ENCODE measurements at places on chromosomes 16 and 17.

DNA sequence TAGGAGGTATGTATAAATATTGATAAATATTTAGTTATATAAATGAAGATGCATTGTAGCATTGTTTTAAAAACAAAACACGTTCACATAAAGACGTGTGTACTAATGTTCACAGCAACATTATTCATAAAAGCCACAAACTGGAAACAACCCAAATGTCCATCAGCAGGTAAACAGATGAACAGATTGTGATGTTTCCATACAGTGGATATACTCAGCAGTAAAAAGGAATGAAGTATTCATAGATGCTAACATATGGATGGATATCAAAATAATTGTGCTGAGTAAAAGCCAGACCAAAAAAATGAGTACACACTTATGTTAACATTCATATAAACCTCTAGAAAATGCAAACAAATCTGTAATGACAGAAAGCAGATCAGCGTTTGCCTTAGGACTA is 6.0 kb downstream of the CENPN start:
- no peak for DNase-seq

- no peak for DNase-seq
These were observed 2.2 kb downstream of the TFAP4 start for GRCh38 chr16:4270595-4270994.

- no peak for DNase-seq
These were observed 2.3 kb upstream of the XAF1 start for GRCh38 chr17:6753546-6753945.

GRCh38 chr16:30649725-30650368 is 913 bp upstream of the PRR14 start:
- no peak for DNase-seq

- DNase-seq: no peak
These were observed 456.2 kb downstream of the XYLT1 start for GRCh38 chr16:17014484-17015121.

DNA sequence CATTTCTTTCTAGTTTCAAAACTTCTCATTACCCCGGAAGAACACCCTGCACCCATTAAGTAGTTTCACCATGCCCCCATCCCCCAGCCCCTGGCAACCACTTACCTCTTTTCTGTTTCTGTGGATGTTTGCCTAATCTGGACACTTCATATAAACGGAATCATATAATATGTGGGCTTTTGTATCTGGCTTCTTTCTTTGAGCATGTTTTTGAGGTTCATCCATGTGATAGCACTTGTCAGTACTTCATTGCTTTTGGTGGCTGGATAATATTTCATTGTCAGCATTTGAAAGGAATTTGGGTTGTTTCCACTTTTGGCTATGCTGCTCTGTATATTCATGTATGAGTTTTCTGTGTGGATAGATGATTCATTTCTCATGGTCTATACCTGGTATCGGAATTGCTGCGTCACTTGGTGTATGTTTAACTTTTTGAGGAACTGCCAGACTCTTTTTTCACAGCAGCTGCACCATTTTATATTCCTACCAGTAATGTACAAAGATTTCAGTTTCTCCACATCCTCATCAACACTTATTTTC is 30.0 kb upstream of the SLC5A10 start:
- no peak for DNase-seq

GRCh38 chr17:65013613-65014391 is 42.7 kb downstream of the GNA13 start:
- DNase-seq: no peak

DNA sequence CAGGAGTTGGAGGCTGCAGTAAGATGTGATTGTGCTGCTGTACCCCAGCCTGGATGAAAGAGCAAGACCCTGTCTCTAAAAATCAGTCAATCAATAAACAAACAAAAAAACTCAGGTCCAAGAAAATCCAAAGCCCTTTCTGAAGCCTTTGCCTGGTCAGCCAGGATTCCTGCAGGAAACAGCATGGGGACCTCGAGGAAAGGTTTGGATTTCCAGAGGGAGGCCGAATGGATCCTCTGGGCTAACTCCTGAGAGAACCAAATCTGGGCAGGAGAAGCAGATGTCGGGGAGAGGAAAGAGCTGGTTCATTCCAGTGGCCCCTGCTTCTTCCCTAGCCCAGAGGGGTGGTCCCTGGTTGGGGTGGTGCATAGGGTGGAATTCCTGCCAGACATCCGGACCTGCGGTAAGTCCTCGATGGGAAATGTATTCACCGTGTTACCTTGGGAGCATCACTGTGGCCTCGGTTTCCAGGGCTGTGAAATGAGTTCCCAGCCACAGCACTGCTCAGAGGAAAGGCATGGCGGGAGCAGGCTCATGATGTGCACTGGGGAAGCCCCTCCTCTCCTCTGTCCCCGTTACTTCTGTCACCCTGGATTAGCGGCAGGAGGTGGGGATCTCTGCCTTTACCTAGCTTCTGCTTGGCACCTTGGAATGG is 75.1 kb downstream of the CYLD start:
- no peak for DNase-seq

- no peak for DNase-seq
These were observed 37.1 kb upstream of the AMZ2 start for GRCh38 chr17:68210570-68211315.

GRCh38 chr16:74999609-75000480 is 1.0 kb downstream of the ZNRF1 start:
- peak; percentile 32 for DNase-seq

DNA sequence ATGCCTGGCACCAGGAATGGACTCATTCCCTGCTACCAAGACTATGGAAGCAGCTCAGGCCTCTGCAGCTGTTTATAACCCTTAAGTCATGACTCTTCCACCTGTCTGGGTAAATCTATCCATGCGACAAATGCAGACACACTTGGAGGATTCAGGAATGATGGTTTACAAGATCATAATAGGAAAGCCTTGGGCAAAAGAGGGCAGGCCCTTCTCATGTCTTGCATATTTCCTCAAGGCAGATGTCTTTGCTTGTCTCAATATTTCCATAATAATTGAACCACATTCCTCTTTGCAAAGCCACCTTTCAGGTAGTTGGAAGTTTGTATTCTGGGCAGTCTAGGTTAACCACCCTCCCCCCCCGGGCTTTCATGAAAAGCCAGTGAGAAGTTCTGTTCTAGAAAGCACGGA is 884 bp upstream of the JPT1 start:
- no peak for DNase-seq

- no peak for DNase-seq
These were observed 150.3 kb downstream of the ASIC2 start for GRCh38 chr17:33142705-33143299.

DNA sequence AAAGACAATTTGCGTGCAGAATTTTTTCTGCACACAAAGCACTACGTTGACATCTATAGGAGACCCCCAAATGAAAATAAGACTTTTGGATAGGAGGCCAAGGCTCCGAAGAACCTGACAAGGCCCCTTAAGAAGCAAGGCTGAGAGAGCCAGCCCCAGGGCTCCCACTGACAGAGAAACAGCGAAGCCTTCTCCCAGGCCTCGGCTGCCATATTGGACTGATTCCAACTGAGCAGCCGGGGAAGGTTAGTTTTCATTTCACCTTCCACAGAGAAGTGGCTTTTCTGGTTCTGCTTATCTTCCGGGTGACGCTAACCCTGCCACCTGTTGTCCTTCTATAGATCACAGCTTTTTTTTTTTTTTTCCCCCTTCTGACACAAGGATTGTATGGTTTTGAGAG is 356.7 kb downstream of the SOX9 start:
- no peak for DNase-seq

DNA sequence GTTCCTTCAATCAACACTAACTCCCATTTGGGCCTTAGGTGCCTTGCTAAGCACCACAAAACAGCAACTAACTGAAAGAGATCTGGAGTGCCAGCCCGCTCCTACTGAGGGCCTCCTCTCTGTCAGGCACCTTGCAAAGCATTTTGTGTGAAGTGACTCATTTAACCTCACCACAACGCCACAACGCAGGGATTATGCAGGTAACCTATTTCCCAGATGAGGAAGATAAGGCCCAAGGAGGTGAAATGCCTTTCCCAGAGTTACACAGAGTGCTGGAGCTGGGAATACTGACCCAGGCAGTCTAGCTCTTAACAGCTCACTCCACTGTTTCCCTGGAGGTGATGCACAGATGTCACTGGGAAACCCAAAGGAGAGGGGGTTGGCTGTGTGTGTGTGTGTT is 32.8 kb downstream of the DRC3 start:
- no peak for DNase-seq

GRCh38 chr17:17313350-17313991 is 10.3 kb downstream of the NT5M start:
- peak; percentile 82 for DNase-seq

- no peak for DNase-seq
These were observed 2.9 kb upstream of the PGS1 start for GRCh38 chr17:78375401-78376151.

DNA sequence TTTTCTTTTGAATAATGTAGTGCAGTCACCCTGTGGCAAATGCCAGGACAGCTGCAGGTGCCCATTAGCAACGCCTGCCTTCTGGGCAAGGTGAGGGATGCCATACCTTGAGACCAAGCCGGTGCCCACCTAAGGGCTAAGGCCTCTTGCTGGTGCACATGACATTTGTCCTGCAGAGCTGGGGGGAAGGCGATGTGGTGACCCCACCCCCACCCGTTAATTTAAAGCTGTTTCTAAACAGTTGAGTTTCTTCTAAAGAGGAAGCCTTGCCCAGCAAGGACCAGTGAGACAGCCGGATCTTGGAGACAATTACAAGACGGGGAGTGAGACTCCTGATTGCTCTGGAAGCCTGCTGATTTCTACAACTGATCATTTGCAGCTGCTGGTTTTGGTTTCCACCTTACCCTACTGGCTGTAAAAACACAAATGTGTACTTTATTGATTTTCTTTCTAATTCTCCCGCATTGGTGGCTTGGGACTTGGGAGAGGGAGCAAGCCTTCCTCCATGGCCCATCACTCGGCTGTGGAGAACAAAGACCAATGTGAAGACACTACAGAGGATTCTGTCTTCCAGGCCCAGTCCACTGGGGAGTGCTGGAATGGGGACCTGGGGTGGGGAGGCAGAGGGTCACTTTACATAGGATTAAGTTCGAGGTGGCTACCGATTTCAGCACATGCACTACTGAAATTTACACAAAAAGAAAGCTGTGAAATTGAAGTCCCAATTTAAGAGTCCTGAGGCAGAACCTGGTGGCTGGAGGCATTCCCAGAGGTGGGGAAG is 2.7 kb downstream of the CDK5R1 start:
- DNase-seq: no peak

DNA sequence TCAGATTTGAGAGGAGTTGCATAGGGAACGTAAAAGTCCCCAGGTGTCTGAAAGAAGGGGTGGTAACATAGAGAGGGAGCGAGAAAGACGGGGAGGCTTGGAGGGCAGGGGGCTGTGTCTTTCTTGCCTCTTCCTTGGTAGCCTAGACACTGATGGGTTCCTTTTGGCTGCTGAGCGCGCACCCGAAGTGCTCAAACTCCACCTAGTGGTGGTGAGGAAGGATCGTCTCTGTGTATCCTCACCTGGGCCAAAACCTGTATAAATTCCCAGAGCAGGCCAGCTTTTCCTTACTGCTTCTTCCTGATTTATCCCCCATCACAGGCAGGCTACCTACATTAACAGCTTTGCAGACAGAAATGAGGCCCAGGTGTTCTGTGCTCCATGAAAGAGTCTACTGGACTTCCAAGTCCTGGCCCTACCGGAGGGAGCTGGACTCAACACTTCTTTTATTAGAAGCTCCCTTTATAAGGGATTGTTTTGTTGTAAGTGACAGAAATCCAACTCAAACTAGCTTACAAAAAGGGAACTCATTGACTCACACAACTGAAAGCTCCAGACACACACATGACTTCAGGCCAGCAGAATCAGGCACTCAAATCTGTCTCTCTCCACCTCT is 5.5 kb upstream of the SLC25A35 start:
- DNase-seq: peak; percentile 68

- no peak for DNase-seq
These were observed 4.7 kb downstream of the VAC14 start for GRCh38 chr16:70796301-70796700.

- no peak for DNase-seq
These were observed 181.1 kb downstream of the CHD9 start for GRCh38 chr16:53235851-53236250.

DNA sequence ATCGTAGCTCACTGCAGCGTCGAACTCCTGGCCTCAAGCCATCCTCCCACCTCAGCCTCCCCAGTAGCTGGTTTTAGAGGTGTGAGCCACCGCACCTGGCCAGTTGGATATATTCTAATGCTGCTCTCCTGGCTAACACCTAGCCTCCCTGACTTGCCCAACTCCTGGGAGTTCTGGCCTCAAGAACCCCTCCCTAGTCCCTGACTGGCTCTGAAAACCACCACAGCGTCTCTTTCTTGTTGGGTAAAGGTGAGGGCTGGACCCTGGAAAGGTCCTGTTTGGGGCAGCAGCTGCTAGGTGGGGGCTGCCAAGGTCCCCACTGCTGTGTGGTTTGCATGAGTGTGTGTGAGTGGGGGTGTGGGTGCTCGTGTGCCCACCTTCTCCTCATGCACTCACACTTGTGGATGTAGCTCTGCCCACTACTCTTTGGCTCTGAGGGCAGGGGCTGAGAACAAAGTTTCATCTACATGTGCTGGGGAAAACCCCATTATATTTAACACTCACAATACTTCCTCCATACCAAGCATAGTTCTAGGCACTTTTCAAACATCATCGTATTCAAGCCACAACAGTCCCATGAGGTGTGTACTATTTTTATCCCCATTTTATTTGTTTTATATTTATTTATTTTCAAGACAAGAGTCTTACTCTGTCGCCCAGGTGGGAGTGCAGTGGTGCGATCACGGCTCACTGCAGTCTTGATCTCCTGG is 7.1 kb upstream of the SPNS3 start:
- no peak for DNase-seq

DNA sequence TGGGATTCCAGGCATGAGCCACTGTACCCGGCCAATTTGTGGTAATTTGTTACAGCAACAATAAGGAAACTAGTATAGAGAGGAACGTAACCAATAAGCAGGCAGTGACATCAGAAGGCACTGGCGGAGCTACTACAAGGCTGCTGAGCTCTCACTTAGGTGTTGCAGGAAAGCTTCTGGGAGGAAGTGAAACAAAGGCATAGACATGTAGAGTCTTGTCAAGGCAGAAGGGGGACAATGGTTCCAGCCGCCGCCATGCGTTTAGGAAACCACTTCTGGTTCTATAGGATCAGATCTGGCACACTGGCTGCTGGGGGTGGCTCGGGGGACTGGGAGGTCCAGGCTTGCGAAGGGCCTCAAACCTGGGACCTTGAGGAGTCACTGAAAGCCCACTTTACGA is 9.4 kb upstream of the CPSF4L start:
- no peak for DNase-seq

Measured in WERI-Rb-1 (cell line).